ENCODE measurements at places on chromosomes 13 and 19. TPM values are rescaled to one million over a fixed set of nuclear protein-coding genes. Genes with fewer than 3 reads are reported as not detected.

The EDDM13 gene
- polyA plus RNA-seq, result not detected

The KIR3DL2 gene
- not detected for polyA plus RNA-seq

The NLRP7 gene
- polyA plus RNA-seq, result not detected

The GPR183 gene
- not detected for polyA plus RNA-seq

The LILRB3 gene
- polyA plus RNA-seq, result not detected

DNA sequence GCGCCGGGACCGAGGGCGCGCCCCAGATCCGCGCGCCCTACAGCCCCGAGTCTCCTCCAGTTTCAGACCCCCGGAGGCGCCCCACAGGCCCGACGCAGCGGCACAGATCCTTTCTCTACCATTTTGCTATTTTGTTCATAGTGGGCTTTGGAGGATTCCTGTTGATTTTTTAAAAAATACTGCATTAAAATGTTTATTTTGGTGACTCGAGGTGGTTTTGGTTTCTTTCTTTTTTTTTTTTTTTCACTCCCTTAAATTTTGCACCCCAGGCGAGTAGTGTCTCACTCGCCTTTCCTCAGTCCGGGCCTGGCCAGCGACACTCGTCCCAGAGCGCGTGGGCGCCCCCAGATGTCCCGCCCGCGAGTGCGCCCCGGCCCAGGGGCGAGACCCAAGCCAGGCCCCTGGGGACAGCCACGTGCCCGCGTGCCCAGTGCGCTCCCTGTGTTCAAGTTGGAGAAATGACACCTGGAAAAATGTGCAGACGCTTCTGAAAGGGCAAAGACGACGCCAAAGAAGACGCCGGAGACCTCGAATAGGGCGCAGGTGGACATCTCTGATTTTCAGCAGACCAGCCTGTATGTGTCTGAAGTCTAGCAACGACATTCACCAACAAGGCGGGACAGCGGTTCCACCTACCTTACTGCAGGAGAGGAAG, 471 bp upstream of the INSR start:
- no peak for DNase-seq

DNA sequence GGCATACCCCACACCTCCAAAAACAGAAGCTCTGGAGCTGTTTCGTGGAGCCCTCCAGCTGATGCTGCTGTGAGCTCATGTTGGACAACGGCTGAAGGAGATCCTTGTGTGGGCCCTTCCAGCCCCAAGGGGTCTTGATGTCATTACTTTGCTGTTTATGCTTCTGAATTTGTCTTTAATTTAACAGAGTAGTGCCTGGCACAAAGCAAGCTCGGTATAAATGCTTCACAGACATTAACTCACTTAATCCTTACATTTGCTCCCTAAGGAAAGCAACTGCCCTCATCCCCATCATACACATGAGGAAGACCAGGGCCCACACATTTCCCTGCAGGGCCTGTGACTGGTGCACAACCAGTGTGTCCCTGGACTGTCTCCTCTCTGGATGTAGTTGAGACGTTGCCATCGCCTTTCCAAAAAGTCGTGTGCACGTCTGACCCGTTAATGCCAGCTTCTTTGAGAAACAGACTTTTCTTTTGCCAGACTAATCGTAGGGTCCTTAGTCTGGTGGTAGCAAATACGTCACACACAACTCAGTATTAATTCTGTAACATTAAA, 7.6 kb downstream of the COL4A1 start:
- no peak for DNase-seq

DNA sequence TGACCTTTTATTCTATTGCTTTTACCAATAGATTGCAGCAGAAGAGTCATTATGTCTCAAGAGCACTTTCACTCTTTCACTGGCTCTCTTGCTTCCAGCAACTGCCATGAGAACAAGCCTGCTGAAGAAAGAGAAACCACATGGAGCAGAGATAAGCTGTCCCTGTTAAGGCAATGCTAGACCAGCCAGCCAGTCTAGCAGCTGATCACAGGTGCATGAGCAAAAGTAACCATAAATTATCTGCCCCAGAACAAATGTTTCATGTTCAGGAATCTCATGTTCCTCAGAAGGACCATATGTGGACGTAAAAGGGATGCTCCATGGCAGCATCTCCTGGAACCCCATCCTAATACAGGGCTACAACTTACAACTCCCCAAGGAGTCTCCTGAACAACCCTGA, 20.4 kb upstream of the DCLK1 start:
- DNase-seq, result no peak

GRCh38 chr19:43624933-43625332, 5.5 kb upstream of the ZNF428 start:
- no peak for DNase-seq

GRCh38 chr13:73842184-73842583, 292.0 kb downstream of the KLF12 start:
- DNase-seq, result no peak

- DNase-seq, result no peak
Observed at GRCh38 chr13:46948338-46948737, 51.5 kb upstream of the HTR2A start.

GRCh38 chr13:109577191-109577700, 209.1 kb downstream of the IRS2 start:
- no peak for DNase-seq

GRCh38 chr13:79386125-79386826, 19.8 kb downstream of the RBM26 start:
- DNase-seq, result no peak

DNA sequence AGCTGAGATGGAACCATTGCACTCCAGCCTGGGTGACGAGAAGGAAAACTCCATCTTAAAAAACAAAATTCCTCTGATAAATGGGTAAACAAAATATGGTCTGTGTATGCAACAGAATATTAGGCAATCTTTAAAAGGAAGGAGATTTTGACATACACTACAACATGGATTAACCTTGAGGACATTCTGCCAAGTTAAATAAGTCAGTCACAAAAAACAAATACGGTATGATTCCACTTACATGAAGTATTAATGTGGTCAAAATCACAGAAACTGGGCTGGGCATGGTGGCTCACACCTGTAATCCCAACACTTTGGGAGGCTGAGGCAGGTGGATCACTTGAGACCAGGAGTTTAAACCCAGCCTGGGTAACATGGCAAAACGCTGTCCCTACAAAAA, 3.0 kb upstream of the ZNF444 start:
- DNase-seq, result no peak

GRCh38 chr13:45678282-45678681, 23.8 kb upstream of the CBY2 start:
- DNase-seq, result no peak

- no peak for DNase-seq
Observed at GRCh38 chr19:30388819-30389218, 16.6 kb downstream of the ZNF536 start.

DNA sequence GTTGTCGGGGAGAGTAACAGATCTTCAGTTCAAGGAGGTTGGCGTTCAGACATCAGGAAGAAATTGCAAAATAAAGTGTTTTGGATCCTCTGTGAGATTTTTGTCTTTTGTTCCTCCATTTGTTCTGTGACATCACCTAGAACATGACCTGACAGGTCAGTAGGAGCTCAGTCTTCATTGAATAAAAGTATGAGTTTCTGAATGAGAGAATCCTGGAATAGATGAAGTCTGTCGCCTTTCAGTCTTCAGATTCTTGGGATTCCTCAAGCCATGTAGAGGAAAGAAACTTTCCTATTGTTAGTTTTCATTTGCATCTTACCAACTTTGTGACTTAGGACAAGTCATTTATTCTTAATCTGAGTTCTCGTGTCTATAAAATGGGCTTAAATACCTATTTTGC, 14.4 kb downstream of the ARHGAP35 start:
- DNase-seq, result no peak

- DNase-seq, result no peak
Observed at GRCh38 chr13:70080012-70080411, 27.6 kb upstream of the ATXN8OS start.

DNA sequence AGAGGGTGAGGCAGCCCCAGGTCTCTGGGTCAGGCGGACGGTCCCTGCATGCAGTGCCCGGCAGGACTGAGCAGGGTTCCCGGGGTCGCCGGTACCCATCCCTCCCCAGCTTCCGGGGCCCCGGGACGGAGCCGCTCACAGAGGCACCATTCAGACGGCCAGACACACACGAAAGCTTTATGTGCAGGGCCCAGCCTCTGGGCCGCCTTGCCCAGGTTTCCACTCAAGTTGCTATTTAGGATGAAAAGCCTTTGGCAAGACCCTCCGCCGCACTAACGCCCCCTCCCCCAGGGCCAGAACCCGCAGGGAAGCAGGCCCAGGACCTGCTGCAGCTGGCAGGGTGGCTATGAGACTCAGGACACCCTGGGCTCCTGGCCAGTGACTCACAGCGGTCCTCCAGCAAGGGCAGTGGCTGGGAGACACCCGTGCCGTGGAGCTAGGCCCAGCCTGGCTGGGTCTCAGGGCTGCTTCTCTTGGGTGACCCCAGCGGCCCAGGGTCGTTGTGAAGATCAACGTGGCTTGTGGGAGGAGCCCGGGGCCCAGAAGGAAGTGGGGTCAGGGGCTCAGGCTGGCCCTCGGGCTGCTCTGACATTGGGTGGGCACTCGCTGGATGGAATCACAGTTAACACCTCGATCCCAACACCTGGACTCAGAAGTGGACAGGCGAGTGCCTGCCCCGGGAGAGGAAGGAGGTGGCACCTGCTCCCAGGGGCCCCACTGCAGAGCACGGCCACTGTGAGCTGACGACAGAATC, 4.8 kb downstream of the C19orf25 start:
- DNase-seq, result no peak

DNA sequence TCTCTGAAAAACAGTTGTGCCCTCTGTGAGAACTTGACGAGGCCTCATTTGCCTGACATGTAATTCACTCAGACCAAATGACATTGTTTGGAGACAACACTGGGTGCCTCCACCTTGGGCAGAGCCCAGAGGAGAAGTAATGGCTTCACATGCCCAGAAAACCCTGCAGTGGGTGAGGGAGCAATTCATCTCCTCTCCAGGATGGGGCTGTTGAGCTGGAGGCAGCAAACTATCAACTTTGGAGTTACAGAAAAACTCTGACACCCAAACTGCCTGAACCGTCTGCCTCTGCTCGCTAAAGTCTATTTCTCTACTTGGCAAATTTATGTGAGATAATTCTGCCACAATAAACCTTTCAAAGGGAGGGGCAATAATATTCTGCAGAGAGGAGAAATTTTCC, 146.9 kb downstream of the DCLK1 start:
- DNase-seq, result no peak

GRCh38 chr13:74871369-74872070, 610.4 kb downstream of the TBC1D4 start:
- no peak for DNase-seq

GRCh38 chr13:82717249-82717648, 1165.0 kb downstream of the SLITRK1 start:
- DNase-seq, result no peak

GRCh38 chr13:81199956-81200355, 859.0 kb upstream of the SPRY2 start:
- no peak for DNase-seq

- DNase-seq, result peak; percentile 74
Observed at GRCh38 chr13:59531571-59532091, 632.1 kb downstream of the DIAPH3 start.

- DNase-seq, result peak; percentile 43
Observed at GRCh38 chr13:29743201-29743786, 107.1 kb downstream of the UBL3 start.

GRCh38 chr19:8336660-8337059, 6.4 kb downstream of the KANK3 start:
- no peak for DNase-seq

- DNase-seq, result no peak
Observed at GRCh38 chr19:10112895-10113591, 1.6 kb downstream of the P2RY11 start.

Measured in AG04450 (cell line).